WTC11 (cell line): ENCODE measurements at places on chromosomes 2 and 18. TPM values are rescaled to one million over a fixed set of nuclear protein-coding genes. Genes with fewer than 3 reads are reported as not detected.

DNA sequence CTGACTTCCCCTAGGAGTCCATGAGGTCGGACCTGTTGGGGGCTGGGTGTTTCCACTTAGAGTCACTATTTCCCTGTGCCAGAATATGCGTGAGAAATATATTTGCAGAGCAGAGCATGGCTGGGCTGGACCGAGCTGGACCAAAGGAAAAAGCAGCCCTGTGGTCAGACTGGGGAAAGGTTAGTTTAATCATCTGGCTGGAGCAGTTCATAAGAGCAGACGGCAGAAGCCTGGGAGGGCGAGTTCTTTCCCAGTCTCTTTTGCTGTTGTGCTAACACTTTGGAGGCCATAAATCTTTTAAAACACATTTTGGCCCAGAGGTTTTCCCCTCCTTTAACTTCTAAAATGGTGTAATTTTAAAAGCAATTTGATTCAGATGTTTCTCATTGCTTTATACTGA, 66.5 kb downstream of the GLI2 start:
- no peak for DNase-seq

DNA sequence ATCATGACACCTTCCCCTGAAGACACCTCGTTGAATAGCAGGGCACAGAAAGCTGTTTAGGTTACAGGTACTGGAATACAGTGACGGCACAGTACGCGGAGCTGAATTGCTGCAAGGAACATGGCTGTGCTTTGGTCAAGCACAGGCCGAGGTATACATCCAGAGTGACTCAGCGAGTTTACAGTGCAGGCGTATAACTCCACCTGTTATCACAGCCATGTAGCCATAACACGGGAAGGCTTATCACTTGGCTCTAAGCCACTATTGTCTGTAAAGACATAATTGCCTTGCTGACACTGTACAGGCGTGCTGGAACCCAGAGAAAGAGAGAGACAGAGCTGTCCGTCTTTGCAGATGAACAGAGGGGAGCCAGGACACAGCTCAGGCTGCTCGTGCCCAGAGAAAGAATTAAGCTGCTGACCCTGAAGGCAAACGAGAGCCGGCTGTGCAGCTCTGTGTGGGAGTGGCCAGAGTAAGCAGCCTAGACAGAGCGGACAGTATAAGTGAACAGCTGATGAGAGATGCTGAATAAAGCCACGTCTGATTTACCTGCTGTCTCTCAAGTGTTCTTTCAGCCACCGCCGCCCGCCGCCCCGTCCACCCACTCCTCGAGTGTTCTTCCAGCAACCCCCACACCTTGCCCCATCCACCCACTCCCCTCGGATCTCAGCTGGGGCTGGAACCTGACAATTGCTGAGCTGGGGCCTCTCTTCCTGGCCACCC, 87.3 kb upstream of the PPP1CB start:
- no peak for DNase-seq

DNA sequence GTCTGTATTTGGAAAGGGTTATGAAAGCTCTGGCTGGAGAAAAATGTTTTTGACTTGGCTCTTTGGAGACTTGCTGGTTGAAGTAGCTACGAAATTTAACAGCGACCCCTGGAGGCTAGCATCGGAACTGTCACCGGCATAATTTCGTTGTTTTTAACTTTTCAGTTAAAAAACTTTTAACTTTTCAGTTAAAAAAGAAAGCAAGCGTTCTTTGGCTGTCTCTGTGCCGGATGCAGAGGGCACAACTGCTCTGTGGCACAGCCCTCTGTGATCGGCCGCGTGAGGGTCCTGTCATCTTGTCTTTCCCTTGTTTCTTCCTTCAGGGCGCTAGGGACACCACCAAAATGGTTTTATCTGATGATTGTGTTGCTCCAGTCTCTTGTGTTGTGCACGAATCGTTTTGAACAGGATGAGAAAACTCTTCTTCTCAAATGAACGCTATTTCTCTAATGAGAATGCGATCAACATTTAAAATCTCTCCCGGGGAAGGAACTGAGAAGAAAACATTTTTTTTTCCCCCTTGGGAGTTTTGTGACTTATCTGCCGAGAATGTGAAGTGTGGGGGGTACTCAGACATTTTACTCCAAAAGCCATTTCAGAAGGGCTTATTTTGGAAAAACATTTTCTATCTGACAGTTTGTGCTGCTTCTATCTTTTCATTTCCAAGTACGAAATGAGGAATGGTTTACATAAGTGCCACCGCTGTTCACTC, 57.1 kb downstream of the ADCYAP1 start:
- peak; percentile 66 for DNase-seq

GRCh38 chr2:191266201-191266600, 21.0 kb downstream of the MYO1B start:
- DNase-seq = no peak

- no peak for DNase-seq
Observed at GRCh38 chr2:168607992-168608391, 151.9 kb downstream of the CERS6 start.

GRCh38 chr2:58146707-58147106, 94.4 kb downstream of the FANCL start:
- no peak for DNase-seq

GRCh38 chr2:109260116-109260855, 131.3 kb downstream of the SH3RF3 start:
- DNase-seq = no peak

GRCh38 chr2:238950551-238950950, 102.7 kb downstream of the TWIST2 start:
- no peak for DNase-seq

- no peak for DNase-seq
Observed at GRCh38 chr2:37330681-37331080, 6.0 kb upstream of the PRKD3 start.

DNA sequence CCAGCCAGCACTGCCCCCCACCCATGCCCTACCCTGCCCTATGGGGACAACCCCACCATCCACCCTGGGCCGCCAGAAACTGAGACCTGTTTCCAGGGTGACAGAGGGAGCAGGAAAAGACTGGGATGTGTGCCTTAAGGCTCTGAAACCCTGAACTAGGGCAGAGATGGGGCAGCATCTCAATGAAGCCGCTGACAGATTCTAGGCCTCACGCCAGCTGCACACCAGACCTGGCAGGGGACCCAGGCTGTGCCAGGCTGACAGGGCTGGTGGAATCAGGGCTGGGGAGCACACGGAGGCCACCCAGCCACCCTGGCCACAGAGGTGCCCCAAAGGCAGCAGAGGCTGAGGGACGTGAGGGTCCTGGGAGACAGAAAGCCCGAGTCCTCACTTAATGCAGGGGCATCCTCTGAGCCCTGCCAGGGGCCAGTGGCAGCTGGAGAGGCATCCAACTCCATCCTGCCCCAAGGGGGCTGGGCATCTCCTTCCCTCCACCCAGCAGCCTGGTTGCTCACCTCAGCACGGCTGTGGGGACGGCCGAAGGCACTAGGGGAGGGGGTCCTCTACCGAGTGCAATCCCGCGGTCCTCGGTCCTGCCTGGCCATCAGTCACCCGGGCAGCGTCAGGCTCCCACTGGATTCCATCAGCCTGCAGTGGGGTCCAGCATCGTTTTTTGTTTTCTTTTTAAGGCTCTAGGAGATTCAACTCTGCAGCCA, 169.2 kb downstream of the ZFP36L2 start:
- no peak for DNase-seq

DNA sequence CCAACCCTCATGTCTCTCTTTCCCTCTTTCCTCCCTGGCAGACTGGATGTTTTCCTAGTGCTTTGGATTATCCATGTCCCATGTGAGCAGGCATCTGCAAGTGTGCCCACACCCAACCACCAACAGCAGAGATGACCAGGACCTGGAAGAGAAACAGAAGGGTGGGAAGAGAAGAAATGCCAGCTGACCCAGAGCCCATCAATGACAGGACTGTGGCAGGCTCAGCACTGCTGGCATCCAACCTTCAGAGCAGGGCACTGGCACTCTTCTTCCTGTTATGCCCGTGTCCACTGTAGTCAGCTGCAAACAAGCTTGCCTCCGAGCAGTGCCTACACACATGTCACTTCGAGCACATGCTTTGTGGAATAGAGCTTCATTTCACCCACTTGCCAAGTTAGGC, 121.1 kb downstream of the TANC1 start:
- DNase-seq = no peak

GRCh38 chr18:12038082-12038638, 55.5 kb upstream of the ANKRD62 start:
- peak; percentile 38 for DNase-seq

- no peak for DNase-seq
Observed at GRCh38 chr2:202689898-202690297, 55.1 kb downstream of the FAM117B start.

DNA sequence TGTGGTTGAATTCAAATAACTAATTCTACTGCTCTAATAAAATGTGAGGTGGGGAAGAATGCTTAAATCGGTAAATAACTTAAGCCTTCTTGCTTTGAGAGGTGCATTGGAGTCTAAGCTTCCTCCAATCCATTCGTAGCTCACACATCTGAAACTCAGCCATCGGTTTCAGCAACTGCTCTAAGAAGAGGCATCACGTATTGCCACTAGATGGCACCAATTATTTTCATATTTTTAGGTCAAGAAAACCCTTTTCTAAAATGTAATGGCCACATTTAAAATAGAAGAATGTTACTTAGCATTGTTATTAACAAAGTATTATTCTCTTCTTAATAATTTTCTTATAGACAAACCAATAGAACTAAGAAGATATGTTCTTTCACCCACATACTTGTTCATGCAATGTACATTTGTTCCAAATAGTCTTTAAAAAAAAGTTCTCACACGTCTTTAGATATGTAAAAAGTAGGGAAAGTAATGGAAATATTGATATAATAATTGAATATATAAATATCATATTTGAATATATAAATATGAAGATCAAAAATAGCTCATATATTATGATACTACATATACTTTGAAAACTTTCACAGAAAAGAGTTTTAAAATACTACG, 229.8 kb downstream of the CCDC178 start:
- DNase-seq = no peak

DNA sequence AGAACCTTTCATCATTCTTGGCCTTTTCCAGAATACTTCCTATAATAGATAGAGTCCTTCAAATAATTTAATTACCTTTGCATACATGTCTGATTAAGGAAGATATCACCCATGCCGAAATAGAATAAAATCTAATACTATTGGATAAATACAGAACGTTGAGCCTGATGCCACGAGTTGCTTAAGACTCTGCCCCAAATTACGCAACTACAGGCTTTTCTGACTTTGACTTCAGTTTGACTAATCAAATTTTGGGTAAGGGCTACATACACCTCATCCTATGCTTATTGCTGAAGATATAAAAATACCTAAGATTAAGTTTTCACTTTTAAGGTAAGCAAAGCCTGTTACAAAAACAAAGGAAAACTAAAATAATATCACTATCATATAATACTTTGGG, 1065.1 kb upstream of the NRXN1 start:
- no peak for DNase-seq

GRCh38 chr2:216770717-216771116, 75.4 kb upstream of the IGFBP5 start:
- DNase-seq = no peak

DNA sequence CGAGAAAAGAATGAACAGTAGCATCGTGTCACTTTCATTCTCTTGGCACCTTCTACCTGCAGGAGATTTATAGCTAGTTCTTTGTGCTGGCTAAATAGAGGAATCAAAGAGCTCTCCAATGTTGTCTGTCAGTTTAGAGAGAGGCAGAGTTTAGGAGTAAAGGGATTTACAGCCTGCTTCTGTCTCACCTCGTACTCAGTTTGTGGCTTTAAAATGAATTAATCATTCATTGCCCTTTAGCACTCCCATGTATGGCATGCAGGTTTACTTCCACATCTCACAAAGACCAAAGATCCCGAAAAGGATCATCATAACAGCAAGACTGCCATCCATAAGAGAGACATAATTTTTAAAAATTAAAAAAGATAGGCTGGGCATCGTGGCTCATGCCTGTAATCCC, 42.4 kb upstream of the ATL2 start:
- DNase-seq = no peak

DNA sequence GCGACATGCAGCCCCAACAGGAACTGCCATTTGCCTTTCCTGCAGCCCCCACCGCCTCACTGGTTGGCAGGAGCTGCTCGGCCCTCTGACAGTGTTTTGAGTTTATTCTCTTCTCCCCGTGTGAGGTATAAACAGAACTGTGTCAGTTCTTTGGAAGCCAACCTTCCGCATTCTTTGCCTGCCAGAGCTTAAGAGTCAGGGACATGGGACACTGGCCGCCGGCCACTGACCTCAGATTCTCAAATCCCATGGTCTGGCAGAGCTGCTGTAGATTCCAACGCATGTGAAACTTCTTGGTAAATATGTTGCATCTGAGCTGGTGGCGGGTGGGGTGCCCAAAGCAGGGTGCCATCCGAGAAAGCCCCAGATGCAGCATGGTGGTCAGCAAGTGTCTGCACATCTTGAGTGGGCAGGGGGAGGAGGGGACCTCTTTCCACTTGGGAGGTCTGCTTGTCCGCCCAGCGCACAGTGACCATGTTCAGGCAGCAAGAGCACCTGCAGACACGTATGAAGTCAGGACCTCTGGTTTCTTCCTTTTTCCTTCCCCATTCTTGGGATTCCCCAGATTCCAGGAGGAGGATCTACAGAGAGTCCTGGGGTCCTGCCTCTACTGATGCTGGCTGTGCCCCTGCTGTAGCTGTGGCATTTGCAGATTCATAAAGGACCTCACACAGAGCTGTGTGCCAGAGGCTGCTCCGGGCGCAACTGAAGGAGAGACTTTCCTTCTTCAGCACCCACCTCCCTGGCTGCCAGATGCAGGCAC, 23.8 kb downstream of the ASB18 start:
- no peak for DNase-seq

GRCh38 chr2:88554189-88554588, 73.1 kb downstream of the EIF2AK3 start:
- peak; percentile 24 for DNase-seq

DNA sequence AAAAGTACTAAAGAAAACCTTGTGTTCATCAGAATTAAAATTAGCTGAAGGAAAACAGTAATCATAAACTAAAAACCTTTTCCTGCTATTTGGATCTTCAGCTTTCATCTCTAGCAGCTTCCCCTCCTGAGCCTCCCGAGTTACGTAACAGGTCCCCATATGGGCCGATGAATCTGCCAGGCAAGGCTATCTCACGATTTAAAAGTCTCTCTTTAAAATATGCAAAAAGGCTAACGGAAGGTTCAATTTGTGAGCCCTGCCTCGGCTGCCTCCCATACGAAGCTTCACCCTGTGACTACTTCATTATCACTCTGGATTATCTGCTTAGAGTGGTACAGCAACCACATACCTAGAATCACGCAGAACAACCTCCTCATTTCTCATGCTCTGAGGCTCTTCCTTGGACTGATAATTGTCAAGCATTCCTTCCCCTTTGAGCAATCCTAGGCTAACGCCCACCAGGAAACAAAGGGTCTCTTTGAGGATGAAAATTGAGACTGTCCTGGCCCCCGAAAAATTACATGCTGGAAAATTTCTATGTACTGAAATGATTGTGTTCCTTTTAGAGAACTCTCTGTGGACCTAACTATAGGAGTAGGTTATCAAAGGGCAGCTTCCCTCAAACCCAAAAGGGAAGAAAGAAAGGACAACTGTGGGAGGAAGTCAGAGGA, 147.4 kb downstream of the ZEB2 start:
- DNase-seq = no peak

GRCh38 chr2:1758171-1758570, 13.9 kb upstream of the PXDN start:
- DNase-seq = no peak

Gene NAT8
- total RNA-seq = not detected in 3 replicates

Gene MORN2
- total RNA-seq = 5.9 to 8.0 TPM (median 7.4 TPM) in 3 replicates

Gene DTNA
- total RNA-seq = 16.1 to 16.9 TPM (median 16.2 TPM) in 3 replicates

Gene C2orf80
- 0.39 to 0.96 TPM (median 0.87 TPM) in 3 replicates for total RNA-seq

Gene MAP3K2
- total RNA-seq = 26.9 to 31.7 TPM (median 31.3 TPM) in 3 replicates

Gene UGT1A8
- total RNA-seq = 0.11 to 0.13 TPM in 2 of 3 replicates, not detected in the other

Gene TTLL4
- 73.7 to 87.4 TPM (median 77.1 TPM) in 3 replicates for total RNA-seq

Gene AKAIN1
- not detected in 3 replicates for total RNA-seq

Gene GALNT1
- 63.1 to 80.1 TPM (median 71.7 TPM) in 3 replicates for total RNA-seq
